ENCODE measurements at places on chromosomes 5 and 9.

- DNase-seq: no peak
Observed at GRCh38 chr9:137295849-137296669, 6.0 kb downstream of the NRARP start.

DNA sequence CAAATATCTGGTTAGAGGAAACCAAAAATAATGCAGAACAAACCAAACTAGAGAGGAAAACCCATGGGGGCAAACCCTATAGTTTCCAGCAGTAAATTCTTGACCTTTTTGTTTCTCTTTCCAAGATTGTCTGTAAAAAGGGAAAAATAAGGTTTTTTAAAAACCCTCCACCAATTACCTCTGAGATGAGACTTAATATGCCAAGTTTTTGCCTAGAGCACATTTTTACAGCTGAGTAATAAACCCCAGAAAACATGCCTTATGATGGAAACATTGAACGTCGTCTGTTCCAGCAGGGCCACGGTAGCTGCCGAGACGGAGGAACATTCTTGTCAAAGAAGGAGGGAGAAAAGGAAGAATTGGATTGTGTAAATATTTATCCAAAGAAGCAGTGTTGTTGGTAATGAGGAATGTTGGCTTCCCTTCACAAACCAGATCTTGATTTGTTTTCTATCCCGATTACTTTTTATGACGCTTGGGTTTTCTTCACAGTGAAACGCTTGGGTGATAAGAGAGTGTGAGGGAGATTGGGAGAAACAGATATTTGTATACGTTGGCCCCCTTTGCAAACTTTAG, 17.3 kb upstream of the MSX2 start:
- DNase-seq: no peak

DNA sequence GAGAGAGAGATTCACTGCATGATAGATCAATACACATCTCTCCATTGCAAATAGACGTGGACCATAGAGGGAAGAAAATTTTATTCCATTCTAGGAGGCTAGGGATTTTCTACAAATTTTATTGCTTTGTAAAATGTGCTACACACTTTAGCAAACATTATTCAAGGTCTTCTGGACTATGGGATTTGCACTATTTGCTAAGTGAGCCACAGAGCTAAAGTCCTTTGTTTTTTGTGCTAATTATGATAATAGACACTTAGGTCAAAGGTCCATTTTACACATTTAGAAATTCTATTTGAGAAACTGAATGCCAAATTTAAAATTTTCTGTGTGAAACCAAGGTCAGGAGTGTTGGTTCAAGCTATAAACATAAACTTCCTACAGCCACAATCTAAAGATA, 672.3 kb downstream of the LRRC70 start:
- DNase-seq: no peak

DNA sequence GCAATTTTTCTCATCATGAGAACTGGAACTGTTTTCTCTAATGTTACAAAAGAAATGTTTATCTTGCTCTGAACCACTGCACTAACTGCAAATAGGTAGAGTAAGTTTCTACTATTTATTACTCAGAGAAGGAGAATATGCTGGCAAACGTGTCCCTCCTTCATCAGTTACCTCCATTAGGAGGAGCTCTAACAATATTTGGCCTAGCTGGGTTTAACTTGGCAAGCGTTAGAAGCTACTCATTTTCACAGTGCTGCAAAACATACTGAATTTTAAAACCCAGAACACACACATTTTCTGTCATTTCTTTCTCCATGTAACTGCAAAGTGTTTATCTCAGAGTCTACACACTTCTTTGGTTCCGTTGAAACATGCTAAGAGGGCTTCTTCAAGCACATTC, 101.0 kb upstream of the GABRG2 start:
- no peak for DNase-seq

GRCh38 chr5:28296254-28297013, 1258.0 kb upstream of the CDH9 start:
- no peak for DNase-seq

DNA sequence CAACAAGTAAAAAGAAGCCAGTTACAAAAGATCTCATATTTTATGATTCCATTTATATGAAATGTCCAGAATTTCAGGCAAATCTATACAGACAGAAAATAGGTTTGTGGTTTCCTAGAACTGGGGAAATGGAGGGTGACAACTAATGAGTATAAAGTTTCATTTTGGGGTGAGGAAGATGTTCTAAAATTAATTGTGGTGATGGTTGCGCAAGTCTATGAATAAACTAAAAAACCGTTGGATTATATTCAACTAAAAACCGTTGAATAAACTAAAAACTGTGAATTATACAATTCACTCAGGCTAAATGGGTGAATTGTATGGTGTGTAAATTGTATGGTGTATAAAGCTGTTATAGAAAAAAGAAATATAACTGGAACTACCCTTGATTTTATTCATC, 47.6 kb downstream of the ADAMTS6 start:
- DNase-seq: no peak

GRCh38 chr5:169954786-169955185, 25.5 kb downstream of the INSYN2B start:
- DNase-seq: no peak

DNA sequence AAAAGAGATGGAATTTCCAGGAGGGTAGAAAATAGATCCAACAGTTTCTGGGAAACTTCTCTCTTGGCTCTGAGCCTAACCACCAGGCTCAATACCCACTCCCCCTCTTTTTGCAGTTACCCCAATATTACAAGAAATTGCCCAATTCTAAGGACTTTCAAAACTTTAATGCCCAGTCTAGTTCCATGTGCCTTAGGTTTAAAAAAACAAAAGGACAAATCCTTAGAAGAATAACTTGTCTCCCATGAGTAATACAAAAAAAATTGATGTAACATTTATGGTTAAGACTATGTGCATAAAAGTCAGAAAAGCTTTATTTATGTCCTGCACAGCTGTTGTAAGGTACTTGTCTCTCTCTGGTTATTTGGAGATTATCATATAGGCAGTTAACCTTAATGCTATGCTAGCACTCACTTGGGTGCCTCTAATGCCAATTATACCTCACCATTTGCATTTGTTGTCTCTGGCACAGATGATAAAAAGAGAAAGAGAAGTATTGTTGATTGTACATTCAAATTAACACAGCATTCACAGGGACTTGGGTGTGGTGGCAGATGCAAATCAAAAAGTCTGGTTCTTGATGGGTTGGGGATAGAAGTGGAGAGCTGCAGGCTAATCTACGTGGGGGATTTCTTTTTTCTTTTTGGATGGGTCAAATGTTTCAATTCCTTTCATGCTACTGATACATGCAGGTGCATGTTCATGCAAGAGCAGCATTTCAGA, 159.4 kb downstream of the PIK3R1 start:
- no peak for DNase-seq

DNA sequence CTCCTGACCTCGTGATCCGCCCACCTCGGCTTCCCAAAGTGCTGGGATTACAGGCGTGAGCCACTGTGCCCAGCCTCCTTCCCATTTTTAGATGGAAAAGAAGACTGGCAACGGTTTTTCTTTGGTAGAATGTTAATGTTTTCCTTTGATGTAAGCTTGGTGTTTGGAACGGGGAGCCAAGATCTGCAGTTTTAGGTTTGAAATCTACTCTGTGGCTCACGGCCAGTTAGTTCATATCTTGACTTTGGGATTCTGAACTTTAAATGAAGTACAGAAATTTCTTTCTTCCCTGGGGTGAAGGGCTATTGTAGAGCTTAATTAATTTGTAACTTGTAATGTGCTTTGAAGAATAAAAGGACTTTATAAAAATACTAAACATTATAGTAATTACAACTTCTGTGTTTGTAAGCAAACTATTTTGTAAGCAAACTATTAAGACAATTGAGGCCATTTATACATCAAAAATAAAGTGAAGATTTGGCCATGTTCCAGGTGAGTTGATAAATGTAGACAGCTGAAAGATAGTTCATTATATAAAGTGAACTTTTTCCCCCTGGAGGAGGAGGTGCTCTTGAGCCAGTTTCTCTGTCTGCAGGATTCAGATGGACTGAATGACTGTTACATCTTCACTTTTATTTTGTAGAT, 117.1 kb upstream of the TUT7 start:
- no peak for DNase-seq

- DNase-seq: no peak
Observed at GRCh38 chr9:29548436-29548835, 1975.2 kb upstream of the C9orf72 start.

GRCh38 chr5:135395451-135395850, 3.6 kb downstream of the MACROH2A1 start:
- no peak for DNase-seq

DNA sequence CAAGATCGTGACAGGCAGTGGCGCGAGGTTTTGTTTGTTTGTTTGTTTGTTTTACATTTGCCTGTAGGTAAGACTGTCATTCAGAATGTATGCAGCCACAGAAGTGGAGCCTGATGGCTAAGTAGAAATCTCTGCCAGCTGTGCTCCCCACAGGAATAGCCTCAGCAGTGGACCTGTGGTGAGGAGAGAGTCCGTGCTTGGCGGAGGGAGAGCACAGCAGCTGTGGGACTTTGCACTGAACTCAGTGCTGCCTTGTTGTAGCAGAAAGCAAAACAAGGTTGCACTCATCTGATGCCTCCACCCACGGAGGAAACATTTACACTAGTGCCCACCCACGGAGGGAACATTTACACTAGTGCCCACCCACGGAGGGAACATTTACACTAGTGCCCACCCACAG, 4.4 kb upstream of the ZNF782 start:
- DNase-seq: no peak

- DNase-seq: no peak
Observed at GRCh38 chr5:76813982-76814562, 4.8 kb upstream of the F2RL1 start.

DNA sequence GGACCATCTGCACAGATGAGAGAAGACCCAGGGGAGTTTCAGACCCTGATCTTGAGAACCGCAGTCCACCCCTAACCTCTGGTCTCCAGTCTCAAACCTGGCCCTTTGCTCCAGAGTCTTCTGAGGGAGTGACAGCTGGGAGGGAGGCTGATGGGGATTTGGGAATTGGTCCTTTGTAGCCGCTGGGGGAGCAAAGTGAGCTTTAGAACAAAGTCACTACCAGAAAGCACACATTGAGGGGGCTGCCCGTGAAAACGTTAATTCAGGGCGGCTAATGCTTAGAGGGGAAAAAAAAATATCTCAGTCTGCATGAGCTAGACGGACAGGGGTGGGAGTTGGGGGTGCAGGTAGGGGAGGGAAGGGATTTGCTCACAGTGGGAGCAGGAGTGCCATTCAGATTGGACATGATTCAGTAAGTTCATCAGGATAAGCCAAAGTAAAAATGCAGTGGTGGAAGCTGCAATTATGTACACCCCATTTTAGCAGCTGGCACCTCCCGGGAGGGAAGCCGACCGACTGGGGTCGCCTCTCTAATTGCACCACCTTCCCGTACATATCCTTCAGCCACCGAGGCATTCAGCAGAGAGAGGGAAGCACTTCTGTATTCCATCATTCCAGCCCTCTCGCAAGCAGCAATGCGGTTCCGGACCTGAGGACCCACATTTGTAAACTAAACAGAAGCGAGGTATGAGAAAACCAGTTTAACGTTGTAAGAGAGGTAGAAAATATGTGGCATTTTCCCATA, 123.4 kb upstream of the RETREG1 start:
- DNase-seq: no peak

- DNase-seq: no peak
Observed at GRCh38 chr5:113205807-113206206, 229.0 kb downstream of the TSSK1B start.

DNA sequence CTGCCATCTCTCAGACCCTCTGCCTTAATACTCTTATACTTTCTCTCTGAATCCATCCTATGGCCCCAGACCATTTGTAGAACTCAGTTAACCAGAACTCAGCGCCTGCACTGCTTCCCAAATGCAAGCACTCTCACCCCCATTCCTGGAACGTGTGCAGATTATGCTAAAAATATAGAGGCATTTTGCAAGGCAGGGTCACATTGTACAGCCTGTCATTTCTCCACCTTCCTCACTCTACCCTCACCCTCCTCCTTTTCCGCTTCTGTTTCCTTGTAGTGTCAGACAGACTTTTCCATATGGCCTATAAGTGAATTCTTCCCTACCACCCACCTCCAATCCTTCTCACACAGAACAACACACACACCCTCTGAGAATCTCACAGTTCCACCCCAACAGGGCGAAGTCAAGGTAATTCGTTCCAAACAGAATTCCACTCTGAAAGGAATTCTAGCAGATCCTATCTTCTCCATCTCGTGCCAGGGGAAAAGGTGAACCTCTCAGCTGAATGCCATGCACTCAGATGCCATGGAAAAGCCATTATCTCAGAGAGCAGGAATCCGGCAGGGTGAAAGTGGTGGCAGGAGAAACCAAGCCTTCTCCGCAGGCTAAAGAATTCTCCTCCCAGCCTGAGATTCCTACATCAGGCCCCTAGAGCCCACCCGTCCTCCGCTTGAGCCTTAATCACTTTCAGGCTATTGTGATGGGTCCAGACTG, 25.3 kb downstream of the GGTA1 start:
- DNase-seq: no peak

GRCh38 chr5:181255276-181255675, 5.7 kb downstream of the TRIM52 start:
- DNase-seq: no peak

- no peak for DNase-seq
Observed at GRCh38 chr9:19049917-19050636, 850 bp downstream of the RRAGA start.

DNA sequence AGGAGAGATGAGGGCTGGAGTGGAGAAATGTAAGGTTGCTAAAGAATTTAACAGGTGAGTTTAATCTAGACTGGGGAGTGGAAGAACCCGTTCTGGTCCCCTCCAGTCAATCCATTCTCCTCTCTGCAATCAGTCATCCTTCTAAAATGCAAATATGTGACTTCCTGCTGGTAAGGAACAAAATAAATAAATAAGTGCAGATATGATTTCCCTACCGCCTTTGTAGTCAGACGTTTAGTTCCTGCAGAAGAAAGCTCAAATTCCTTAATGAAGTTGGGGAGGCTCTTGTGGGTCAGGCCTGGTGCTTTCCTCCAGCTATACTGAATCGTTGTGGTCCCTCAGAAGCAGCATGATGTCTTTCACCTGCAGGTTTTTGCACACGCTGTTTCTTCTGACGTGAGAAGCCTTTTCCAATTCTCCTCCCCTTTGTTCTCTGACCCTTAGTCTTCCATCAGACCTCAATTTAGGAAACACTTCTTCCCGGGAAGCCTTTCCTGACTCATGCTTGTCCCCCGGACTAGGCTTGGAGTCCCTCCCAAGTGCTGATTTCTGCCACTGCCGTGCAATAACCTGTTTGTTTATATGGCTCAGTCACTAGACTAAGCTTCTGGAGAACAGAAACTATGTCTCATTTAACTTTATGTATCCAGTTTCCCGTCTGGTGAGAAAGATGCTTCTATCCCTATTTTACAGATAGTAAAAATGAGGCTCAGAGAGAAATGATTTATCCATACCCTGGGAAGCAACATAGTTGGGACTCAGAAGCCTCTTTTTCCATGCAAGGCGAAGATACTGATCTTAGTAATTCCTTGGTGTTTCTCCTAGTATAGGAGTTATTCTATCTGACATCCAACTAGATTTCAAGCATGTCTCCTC, 1.3 kb downstream of the ATP6V1G1 start:
- no peak for DNase-seq
